ENCODE measurements at places on chromosomes 3 and 15.

- DNase-seq: no peak
These were observed 294.6 kb downstream of the MEX3B start for GRCh38 chr15:81751256-81751655.

DNA sequence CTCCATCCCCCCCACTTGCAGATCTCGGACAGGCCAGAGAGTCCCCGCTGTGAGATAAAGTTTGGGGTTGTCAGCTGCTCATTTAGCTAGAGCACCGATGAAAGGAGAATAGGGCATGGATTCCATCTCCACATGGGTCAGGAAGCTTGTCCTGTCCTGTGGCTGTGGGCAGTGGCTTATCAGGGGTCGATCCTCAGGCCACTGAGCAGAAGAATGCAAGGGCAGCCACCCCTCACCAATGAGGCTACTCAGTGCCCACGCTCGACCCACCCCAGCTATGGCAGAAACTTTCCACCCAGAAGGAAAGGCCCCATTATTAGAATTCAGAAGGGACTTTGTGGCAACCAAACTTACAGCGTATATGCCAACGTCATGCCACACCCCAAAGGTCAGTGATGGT, 43.3 kb downstream of the CPN2 start:
- no peak for DNase-seq

DNA sequence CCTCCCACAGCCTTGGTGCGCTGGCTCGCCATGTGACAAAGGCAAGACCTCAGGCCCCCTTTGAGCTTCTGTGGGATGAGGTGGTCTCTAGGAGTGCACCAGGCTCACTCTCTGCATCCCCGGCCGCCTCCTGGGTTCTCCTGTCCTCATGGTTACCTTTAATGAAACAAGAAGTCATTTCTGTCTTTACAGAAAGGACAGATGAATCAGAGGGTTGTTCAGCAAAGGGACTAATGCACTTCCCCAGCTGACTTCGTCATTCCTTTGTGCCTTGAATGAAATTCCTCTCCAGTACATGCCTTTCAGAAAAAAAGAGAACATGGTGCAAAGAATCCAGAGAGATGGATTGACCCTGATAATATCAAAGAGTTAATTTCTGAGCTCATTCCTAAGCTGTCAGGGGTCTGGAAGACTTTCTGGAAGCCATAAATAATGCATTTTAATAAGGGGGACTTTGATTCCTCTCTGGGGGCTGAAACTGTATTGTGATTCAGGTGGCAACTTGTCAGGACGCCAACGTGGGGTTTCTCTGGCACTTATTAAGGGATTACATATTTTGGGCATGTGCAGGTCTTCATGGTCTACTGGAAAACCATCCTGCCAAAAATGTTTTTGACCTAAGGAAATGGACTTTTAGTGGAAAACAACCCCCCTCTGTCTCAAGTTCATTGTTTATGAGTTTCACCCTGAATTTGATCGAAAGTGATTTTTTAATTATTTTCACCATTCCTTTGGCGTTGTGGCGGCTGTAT, 122.7 kb downstream of the FBLN2 start:
- DNase-seq: no peak

DNA sequence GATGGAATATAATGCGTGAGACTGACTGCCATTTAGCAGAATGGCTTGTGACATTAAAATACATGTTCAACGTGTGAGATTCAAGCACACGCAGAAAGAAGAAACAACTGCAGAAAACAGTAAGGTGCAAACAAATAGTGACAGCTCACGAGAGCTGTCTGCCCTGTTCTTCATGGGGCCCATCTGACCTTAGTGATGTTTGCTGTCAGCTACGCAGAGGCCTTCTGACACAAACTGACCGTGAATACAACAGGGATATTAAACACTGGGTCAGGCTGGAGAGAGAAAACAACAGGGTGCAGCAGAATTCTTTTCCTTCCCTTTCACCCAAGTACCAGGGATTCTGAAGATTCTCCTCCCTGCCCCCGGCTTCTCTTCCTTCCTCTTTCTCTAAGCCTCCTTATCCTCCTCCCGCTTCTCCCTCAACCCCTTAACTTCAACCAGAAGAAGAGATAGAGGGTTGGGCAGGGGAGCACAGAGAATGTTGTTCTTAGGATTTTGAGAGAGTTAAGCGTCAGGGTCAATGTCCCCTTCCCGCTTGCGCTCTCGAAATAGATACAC, 2.1 kb downstream of the TNFAIP8L3 start:
- DNase-seq: no peak

- DNase-seq: no peak
These were observed 253.7 kb upstream of the RASGRP1 start for GRCh38 chr15:38818157-38818790.

DNA sequence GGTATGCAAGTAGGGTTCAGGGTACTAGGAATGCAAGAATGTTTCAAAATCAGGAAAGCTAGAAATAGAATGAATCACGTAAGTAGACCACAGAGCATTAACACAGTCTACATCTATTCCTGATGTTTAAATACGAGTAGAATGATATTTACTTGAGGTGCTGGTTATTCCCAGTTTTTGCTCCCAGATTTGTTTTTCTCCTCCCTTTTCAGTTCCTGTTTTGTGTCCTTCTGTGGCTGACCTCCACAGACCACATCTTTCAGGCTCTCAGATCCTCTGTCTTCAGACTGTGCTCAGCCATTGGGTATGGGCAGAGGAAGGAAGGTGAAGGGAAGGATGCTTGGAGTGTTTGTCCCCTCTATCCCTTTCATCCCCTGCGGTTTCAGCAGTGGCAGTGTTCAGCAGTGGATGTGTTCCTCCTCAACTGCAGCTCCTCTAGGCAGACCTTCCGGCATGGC, 276.6 kb downstream of the ZNF621 start:
- no peak for DNase-seq

DNA sequence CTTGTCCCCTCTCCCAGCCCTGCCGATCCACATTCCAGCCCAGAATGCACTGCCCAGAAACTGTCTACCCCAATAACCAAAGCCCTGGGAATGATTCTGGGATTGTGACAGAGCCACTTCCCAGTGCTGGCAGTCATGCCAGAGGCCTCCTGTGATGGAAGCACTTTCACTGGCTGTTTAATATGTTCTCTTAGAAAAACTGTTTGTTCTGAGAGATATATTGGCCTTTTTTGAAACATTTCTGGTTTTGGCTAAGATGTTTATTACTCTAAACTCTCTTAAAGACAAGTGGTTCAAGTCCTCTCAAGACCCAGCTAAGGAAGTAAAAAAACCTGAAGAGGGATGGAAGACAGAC, 74.0 kb upstream of the HACD2 start:
- DNase-seq: no peak

DNA sequence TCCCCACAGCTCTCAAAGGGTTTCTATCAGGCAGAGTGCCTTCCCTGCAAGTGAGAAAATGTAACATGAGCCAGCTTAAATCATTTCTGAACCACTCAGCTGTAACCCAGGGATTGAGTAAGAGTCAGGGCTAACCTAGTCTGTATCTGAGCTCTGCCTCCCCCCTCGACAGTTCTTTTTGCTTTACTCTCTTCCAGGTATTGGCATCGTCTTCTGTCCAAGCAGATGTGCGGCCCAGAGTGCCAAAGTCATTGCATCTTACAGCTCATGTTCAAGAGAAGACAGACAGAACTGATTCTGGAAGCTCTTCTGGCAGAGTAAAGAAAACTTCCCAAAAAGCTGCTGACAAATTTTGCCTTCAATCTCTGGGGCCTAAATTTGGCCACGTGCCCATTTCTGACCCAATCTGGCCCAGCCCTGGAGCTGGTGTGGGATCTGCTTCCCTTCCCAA, 74.8 kb downstream of the ABHD5 start:
- DNase-seq: peak; percentile 48

DNA sequence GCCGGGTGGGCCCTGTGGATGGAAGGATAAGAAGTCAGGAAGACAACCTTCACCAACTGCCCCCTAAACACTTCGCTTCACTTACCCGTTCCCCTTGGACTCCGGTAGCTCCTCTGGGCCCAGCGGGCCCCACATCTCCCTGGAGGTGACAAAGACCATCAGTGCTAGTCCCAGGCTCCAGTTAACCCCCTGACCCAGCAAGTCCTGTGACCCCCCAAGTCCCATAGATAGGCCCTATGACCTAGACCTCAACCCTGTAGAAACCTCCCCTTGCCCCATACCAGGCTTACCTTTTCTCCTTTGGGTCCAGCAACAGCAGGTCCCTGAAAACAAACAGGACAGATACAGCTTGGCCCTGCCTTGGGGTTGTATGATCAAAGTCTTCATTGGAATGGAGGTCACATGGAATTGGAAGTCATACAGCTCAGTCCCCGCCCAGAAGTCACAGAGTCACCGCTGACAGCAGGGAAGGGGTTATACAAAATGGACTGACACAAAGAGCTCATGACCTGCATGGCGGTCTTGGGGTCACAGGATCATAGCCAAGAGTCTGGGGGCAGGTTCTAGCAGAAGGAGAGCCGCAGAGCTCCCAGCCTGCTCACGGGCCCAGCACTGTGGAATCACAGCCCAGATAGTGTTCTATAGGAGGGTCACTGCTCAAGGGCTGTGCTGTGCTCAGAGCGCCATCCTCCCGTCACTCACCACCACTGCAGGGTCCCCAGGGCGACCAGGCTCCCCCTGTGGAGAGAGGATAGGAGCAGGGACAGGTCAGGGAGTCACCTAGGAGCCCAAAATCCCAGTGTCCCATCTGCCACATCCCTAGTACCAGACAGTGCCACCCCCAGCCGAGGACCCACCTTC, 13.3 kb downstream of the COL7A1 start:
- DNase-seq: no peak

- no peak for DNase-seq
These were observed 61.4 kb downstream of the IGF2BP2 start for GRCh38 chr3:185763347-185764005.

- no peak for DNase-seq
These were observed 3.6 kb downstream of the STIMATE start for GRCh38 chr3:52893723-52894122.

Data from muscle of arm (tissue), 14 donors.